Stimulated activated effector memory CD8-positive, alpha-beta T cell treated with anti-CD3 and anti-CD28 coated beads, Interleukin-12 subunit alpha, Interleukin-12 subunit beta, amount 100 ng/mL, for 72 hours (primary cell): ENCODE measurements at places on chromosomes 3 and 15.

- DNase-seq: no peak
These were observed 239.8 kb upstream of the TLE3 start for GRCh38 chr15:70337277-70338186.

- DNase-seq: no peak
These were observed 106.0 kb downstream of the MEX3B start for GRCh38 chr15:81939604-81940440.

- DNase-seq: no peak
These were observed 60.5 kb upstream of the LRIG1 start for GRCh38 chr3:66561367-66561766.

GRCh38 chr15:101028321-101028720 is 109.2 kb downstream of the LRRK1 start:
- DNase-seq: no peak

DNA sequence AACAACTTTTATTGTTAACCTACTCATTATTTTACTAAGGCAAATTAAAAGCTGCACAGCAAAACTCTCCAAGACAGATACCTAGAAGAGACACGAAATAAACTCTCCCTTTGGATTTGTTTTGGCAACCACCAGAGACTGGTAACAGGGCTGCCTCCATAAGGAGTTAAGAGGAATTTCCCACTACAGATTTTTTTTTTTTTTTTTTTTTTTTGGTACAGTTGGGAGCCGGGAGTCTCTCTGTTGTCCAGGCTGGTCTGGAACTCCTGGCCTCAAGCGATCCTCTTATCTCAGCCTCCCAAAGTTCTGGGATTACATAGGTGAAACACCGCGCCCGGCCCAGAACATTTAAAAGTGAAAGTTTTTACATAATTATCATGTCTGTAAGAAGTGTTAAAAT is 73.6 kb upstream of the VGLL4 start:
- no peak for DNase-seq

DNA sequence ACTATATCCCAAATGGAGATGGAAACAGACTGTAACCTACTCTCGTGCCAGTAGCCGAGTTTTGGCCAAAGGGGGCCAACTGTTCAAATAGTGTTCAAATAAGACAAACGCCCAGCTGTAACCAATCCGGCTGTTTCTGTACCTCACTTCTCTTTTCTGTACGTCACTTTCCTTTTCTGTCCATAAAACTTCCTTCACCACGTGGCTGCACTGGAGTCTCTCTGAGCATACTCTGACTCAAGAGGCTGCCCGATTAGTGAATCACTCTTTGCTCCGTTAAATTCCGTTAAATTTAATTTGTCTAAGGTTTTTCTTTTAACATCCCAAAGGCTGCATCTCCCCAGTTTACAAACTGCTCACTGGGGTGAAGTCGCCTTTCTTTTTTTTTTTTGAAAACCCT is 219.2 kb upstream of the P2RY1 start:
- DNase-seq: no peak

DNA sequence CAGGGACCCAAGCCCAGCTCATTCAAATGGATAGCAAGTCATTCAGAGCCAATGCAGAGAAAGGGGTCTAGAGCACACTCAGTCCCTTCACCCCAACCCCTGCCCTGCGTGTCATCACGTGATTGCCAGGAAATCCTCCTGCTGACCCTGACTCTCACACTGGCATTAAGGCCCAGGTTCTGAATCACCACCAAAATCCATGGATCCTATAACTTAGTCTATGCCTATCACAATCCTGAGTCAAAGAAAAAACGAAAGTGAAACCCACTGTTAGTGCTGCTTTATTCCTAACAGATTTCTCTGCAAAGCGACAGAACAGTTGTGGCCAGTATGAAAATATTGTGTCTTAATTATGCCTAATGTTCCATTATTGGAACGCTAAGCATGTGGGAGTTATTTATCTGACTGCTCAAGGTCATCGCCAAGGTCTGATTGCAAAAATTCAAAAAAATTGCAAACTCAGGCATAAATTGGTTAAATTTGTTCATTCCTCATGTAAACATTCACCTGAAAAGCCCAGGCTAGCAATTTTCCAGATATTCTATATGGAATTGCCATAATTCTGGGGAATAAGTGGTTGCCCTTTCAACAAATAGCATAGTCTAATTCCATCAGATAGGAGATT is 108.7 kb upstream of the EIF1B start:
- DNase-seq: peak; percentile 23

GRCh38 chr3:100496711-100497261 is 4.4 kb downstream of the TMEM45A start:
- DNase-seq: no peak

- peak; percentile 77 for DNase-seq
These were observed 589 bp downstream of the HERC1 start for GRCh38 chr15:63833021-63833696.

- no peak for DNase-seq
These were observed 1075.3 kb upstream of the ALCAM start for GRCh38 chr3:104291437-104291851.

DNA sequence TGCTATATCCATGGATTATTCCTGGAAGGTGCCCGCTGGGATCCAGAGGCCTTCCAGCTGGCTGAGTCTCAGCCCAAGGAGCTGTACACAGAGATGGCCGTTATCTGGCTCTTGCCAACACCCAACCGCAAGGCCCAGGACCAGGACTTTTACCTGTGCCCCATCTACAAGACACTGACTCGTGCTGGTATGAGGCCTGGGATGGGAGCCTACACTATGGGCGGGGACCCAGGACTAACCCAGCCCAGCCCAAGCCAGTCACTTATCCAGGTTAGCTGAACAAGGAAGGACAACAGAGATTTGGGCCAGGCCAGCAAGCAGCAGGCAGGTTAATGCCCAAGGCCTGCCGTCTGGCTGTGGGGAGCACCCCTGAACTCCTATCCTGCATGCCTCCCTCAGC is 45.3 kb downstream of the SEMA3G start:
- no peak for DNase-seq

- no peak for DNase-seq
These were observed 37.4 kb upstream of the CCDC174 start for GRCh38 chr3:14614189-14614588.

GRCh38 chr3:111859974-111860859 is 1.2 kb downstream of the PHLDB2 start:
- DNase-seq: peak; percentile 27

DNA sequence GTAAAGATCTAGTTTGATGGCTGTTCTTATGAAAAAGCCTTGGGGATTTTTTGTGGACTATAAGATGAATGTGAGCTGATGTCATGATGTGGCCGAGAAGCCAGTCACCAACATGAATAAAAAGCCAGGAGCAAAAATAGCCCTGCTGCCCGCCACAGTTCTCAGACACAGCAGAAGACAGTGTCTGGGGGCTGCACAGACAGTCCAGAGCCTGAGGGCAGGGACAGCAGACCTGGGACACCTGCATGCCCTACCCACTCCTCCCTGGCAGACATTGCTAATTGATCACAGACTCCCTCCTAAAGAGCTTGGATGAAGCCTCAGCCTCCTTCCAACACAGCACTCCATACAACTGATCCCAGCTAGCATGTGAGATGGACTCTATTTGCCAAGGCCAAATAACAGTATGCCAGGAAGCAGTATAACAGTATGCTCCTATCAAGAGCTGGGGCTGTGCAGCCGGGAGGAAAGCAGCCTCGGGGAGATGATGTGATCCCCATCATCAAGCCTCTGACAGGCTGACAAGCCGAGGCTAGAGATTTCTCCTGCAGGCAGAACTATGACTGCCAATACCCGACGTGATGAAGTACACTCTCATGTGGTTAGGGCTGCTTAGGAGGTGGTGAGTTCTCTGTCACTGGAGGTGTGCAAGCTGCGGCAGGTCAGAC is 105.4 kb upstream of the RPL32 start:
- no peak for DNase-seq

DNA sequence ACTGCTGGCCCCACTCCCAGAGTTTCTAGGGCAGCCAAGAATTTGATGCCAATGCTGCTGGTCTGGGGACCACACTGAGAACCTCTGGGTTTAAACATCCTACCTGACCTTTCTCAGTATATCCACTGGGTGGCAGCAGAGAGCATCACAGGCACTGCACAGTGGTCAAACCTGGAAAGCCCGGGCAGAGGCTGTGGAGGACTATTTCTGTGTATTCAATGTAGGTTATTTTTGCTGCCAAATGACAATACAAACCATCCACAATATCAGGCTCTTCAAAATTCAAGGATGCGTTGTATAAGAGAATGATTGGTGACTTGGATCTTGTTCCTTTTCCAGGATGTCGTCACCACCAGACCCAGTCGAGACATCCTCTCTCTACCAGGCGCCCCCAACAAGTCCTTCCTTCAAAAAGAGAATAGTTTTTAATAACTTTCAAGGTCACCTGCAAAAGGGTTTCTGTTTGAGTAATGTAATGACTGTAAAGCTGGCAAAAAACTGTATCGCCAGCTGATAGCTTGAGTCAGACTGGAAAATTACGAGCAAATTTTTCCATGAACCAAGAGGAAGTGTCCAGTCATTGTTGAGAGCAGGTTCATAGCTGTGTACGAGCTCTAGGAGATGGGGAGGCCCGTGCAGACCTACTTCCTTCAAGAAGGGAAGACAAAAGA is 30.5 kb upstream of the MYZAP start:
- DNase-seq: peak; percentile 76

DNA sequence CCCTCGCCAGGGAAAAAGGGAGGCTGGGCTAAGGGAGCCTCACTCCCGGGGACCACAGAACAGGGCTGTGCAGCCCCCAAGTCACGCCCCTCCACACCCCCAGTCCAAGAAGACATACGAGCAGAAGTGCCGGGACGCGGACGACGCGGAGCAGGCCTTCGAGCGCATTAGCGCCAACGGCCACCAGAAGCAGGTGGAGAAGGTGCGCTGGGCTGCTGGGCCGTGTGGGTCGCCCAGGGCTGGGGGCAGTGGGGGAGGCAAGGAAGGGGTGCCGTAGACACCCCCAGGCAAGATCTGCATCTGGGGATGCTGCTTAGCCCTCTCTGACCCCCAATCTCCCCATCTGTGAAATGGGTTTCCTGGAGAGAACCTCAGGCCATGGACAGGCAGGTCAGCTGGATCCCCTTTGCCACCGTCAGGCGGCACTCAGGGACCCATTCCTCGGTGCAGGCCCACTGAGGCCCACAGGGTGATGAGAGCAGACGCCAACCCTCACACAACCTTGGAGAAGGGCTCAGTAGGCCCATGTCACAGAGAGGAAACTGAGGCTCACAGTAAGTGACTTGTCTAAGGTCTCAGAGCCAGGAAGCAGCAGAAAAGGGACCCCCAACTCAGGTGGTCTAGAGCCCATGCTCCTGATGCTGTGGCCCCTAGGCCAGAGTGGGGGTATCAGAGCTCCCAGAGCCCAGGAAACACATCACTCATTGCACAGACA is 33.7 kb downstream of the PSTPIP1 start:
- DNase-seq: no peak

GRCh38 chr15:81191701-81192100 is 5.0 kb upstream of the IL16 start:
- no peak for DNase-seq

DNA sequence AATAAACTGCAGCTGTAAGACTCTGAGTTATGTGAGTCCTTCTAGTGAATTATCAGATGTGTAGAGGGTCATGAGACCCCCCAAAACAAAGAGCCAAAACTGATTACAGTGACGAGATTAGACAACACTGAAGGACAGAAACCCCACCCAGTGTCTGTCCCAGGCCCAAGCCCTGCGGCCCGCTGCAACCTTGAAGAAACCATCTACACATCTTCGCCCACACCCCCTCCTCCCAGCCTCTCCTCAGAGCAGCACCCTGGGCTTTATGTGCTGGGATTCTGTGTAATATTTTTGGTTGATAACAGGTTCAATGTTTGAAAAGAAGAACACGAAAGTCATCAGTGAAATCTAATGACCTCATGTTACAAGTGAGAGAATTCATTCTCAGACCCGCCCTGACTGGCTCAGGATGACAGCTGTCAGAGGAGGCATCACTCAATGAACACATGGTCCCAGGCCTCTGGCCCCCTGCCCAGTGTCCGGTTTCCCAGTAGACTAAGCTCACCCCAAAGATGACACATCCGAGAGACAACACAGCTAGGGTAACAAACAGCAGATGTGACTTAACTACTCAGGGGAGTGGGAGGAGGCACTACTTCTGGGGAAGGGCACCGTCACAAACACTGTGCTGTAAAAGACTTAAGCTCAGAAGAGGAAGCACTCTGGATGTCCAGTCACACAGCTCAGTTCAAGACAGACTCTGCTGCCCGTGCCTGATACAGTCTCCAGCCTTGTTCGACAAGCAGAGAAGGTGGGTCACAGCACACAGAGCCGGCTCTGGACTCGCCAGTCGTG is 48.9 kb downstream of the NIPA2 start:
- DNase-seq: no peak

- no peak for DNase-seq
These were observed 429.3 kb upstream of the AZI2 start for GRCh38 chr3:28777806-28778475.

DNA sequence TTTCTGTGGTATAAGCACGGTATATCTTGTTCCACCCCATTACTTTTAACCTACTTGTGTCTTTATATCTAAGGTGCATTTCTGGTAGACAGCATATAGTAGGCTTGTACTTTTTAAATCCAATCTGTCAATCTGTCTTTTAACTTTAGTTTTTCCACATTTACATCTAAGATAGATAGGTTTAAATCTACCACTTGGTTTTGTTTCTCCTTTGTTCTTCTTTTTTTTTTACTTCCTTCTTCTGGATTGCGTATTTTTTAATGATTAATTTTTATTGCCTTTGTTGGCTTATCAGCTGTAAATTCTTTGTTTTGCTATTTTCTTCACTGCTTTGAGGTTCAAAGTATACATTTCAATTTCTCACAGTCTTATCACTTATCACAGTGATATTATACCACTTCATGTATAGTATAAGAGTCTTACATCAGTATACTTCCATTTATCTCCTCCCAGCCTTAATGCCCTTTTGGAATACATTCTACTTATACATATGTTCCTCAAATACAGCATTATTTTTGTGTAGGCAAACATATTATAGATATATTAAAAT is 31.0 kb downstream of the IQCB1 start:
- no peak for DNase-seq

- DNase-seq: no peak
These were observed 112.6 kb downstream of the DNAJB8 start for GRCh38 chr3:128353991-128354687.

DNA sequence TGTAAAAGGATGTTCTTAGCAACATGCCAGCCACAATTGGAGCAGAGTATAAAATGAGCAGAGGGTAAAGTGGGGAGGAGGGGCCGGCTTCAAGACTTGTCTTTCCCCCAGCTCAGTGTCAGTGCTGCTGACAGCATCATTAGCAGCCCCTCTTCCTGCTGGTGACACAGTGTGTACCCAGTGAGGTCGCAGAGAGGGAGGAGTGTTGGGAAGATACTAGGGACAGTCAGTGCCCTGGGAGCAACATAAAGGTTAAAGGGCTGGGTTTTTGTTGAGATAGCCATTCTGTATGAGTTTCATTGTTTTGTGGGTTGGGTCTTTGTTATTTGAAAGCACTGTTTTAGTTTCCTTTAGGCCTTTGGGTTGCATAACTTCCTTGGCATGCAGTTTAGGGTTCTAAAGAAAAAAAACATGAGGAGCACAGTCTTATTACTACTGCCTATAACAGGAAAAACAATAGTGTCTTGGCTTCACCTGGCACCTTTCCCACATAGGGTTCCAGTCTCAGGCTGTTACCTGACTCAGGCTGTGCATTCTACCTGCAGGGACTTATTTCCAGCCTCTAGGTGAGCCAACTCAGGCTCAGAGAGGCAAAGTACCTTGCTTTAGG is 94.1 kb upstream of the SKOR1 start:
- DNase-seq: no peak
